LoVo (cell line): ENCODE measurements at places on chromosomes 12 and 14.

DNA sequence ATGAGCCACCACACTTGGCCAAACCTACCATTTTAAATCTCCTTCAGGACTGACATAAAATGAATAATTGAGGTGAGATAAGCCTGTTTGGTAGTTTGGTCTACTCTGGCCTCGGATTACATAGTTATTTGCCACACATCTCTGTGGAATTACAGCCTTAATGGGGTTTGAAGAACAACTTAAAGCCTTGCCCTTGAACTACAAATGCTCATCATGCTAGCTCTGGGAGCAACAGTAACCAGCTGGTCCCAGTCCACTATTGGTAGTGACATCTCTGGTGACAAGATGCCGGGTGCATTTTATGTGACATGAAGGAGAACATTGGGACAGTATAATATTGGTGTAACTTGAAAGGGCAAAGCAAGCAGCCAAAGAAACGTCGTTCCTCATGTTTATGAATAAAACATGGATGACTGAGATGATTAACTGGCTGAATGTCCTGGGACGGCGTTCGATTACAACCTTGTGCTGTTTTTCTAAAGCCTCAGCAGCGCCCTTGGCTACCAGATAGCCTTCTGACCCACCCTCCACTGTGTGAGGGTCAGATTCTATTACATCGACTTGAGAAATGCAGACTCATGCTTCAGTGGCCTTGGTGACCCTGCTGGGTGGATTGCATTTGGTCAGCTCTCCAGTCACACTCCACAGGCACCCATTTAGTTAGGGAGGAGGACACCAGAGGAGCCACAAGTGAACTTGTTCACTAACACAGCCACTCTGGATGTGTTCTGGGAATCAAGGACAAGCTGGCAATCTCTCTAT, 41.5 kb downstream of the BEST3 start:
- no peak for DNase-seq

DNA sequence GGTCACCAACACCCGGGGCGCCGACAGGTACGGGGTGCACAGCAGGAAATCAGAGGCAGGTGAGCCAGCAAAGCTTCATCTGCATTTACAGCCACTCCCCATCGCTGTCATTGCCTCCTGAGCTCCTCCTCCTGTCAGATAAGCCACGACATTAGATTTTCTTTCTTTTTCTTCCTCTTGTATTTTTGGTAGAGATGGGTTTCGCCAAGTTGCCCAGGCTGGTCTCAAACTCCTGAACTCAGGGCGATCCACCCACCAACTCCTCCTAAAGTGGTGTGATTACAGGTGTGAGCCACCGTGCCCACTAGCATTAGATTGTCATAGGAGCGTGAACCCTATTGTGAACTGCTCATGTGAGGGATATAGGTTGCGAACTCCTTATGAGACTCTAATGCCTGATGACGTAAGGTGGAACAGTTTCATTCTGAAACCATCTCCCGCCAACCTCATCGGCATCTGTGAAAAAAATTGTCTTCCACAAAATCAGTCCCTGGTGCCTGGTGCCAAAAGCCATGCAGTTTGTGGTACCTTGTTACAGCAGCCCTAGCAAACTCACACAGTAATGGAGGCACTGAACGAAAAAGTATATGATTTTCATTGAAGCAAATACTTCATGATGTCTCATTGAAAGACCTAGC, 1.5 kb downstream of the STYK1 start:
- peak; percentile 37 for DNase-seq

- DNase-seq: no peak
These were observed 62.1 kb upstream of the PLEKHG7 start for GRCh38 chr12:92640691-92641090.

DNA sequence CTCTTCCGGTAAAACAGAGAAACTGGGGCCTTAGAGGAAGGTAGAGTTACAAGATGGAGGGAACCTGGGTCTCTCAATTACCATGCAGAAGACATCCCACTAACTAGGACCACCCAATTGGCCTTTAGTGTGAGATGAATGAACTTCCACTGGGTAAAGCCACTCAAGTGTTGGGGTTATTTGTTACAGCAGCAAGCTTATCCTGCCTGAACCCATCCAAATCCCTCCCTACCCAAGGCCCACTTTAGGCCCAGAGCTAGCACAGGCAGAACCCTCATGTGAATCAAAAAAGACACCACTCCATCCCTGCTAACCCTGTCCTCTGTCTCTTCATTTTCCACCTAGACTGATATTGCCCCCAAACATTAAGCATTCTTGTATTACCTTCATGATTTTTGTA, 746.7 kb upstream of the TBX3 start:
- DNase-seq: no peak

DNA sequence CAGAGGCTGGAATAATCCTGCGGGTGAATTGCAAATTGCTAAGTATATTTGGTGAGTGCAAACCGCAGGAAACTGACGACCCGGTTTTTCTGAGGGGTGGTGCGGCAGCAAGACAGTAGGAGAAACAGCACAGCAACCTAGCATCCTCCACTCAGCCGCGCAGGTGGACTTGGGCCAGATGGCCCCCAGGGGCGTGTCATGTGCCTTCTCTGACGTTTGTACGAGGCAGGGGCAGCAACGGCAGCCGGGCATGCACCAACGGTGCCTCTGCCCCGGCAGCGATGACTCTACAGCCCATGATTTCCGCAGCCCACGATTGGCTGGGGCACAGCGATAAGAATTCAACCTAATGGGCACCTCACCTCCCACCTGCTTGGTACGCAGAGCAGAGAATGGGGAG, 11.1 kb upstream of the CLEC2A start:
- no peak for DNase-seq

DNA sequence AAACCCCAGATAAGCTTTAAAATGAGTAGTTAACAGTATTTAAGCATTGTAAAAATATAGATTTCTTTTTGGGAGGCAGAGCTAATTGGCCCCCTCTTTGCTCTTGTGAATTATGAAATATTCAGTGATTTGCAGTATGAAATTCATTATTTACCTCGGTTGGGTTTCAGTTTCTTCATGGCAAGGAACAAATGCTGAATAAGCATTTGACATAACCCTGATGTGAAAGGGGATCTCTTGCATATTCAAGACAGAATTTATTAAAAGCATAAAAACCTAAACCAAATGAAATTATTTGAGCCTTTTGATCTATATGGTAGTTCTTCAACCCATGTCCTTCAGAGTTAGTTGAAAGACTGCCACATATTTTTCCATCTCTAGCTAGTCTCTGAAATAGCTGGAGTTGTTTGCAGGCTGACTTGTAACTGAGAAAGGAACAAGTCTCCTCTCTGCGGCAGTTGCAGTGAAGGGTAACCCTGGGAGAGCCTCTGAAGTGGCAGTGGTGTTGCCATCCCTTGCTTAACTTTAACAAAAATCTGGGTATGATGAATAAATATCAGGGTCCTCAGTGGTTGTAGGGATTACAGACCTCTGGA, 690 bp downstream of the AKAP6 start:
- DNase-seq: no peak

DNA sequence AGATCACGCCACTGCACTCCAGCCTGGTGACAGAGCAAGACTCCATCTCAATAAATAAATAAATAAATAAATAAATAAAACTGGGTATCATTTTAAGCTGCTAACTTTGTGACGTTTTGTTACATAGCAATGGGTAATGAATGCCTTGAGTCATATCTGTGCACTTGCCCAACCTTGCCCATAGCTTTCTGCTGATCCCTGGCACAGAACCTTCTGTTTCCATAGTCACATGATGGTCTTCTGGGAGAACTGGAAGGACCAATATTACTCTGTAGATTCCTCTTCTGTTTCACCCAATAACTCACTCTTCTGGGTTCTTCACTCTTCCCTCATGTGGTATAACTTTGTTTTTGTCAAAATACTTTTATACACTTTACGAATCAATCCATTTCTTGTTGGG, 140.8 kb downstream of the SCARB1 start:
- no peak for DNase-seq

DNA sequence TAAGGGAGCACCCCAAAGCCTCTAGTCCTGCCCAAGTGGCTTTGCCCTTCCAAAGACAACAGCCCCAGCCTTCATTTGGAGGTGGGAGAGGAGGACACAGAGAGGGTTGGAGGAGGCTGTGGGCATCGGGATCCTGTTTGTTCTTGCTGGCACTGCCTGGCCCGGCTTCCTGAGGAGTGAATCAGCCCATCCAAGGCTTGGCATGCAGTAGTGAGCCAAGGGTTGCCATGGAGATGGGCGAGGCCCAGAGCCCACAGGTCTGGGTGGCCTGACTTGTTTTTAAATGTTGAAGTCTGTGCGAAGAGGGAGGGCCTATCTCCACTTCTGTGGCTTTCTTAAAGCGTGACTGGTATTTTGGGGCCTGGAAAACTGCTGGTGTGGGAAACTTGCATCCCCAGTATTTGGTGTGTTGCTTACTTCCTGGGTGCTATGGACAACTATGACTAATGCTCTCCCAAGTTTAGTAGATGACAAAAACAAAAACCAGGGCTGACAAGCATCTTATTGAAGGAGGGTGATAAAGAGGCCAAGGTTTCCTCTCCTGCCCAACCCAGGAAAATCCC, 15.8 kb downstream of the CD9 start:
- DNase-seq: peak; percentile 99

- no peak for DNase-seq
These were observed 55.7 kb downstream of the SLC15A5 start for GRCh38 chr12:16221776-16222175.

- DNase-seq: no peak
These were observed 11.1 kb downstream of the GALNT16 start for GRCh38 chr14:69270795-69271708.

DNA sequence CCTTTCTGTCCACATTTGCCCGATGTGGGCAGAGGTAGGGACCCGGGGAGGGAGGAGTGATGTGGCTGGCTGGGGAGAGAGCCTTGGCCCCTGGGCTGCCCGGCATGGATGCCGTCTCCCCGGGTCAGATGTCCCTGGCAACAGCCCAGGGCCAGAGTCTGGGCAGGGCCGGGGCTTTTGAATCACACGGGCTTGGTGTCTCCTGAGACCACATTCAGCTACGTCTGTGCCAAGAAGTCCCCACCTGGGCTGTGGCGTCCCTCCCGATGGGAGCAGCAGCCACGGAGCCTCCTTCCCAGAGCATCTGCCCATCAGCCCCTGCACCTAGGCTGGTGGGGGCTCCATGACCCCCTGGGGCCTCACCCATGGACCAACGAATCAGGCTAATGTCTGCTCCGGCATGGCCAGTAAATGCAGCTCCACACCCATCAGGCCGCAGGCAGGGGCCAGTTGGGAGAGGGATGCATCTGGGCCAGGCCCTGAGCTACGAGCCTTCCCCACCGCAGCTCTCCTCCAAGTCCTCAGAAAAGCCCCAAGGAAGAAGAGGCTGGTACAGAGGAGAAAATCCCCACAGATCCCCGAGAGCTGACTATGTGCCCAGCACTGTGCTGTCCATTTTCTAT, 109.4 kb downstream of the RFLNA start:
- no peak for DNase-seq

GRCh38 chr12:121949648-121950397, 31.4 kb downstream of the CFAP251 start:
- no peak for DNase-seq

DNA sequence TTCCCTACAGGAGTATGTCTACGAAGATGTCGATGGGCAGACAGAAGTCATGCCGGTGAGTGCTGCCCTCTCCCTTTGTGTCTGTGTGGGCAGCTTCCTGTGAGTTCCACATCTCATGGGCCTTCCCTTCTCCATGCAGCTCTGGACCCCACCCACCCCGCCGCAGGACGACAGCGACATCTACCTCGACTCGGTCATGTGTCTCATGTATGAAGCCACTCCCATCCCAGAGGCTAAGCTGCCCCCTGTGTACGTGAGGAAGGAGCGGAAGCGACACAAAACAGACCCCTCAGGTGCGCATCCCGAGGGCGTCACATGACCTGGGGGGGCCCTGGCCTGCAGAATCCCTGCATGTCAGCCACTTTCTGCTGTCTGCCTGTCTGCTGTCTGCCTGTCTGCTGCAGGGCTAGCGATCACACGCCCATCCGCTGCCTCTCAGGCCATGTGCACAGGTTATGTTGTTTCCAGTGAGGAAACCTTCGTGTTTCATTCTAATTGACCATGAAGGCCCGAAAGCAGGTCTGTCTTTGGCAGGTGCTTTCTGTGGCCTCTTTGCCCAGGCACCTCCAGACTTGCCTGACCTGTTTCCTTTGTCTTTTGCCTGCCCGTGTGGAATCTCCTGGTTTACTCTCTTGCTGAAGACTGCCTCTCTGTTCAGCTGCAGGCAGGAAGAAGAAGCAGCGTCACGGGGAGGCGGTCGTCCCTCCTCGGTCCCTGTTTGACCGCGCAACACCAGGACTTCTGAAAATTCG, 95.1 kb downstream of the EP400 start:
- no peak for DNase-seq

- peak; percentile 95 for DNase-seq
These were observed 2.9 kb downstream of the SCNN1A start for GRCh38 chr12:6372403-6373003.

DNA sequence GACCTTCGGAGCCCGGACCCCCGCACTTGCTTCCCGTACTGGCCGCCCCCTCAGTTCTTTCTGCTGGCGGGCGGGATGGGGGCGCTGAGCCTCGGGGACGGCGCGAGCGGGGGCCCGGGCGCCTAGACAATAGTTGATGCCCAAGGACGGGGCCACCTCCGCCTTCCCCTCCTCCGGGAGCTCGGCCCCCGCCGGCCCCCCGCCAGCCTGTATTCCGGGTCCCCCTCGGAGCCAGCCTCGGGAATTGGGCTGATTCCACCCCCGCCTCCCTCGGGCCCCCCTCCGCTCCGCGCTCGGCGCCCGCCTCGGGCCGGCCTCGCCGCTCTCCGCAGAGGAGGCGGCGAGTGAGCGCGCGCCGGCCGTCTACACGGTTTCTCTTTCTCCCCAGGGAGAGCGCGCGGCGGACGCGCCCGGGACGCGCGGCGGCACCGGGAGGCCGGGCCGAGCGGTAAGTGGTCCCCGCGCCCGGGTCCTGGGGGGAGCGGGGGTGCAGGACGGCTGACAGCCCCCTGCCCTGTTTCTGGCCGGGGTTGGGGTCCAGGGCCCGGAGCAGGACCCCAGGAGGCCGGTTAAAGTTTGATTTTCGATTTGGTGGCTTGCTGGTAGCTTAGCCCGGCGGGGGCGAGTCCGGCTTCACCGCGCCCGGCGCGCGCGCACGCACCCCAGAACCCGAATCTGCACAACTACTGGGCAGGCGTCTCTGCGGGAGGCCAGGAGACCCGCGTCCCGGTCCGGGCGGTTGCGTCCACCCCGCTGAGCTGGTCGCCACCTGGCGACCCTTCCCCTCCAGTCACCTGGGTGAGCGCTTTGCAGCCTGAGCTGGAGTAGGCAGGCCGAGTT, 413.7 kb downstream of the PCNX1 start:
- peak; percentile 49 for DNase-seq

DNA sequence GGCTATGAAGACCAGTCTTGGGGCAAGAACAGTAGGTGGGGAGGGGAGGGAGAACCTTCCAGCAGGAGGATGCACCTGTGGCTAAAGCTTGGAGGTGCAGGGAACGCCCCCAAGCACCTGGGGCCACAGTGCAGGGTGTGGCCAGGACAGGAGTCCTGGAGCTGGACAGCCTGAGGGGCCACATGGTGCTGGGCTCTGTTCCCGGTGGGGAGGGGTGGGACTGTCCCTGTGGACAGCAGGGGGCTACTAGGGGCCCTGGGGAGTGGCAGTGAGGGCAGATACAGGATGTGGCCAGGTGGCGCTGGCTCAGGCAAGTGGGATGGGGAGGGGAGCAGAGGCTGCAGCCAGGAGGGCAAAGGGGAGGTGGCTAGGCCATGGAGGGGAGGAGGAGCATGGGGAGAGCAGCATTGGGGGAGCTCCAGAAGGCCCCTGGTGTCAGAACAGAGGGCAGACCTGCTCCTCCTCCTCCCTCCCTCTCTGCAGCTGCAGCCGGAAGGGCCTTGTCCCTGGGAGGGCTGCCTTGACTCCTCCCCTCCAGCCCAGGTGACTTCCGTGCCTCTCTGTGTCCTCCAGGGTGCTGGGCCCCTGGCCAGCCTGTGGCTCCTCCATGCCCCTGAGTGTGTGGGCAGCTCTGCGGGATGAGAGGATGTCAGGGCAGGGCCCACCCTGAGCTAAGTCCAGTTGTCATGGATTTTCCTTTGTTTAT, 68.4 kb upstream of the DLK1 start:
- DNase-seq: no peak
